Esophagus squamous epithelium (tissue), 5 donors: ENCODE measurements at places on chromosomes 12 and 14.
A peak's percentile ranks its signal among the peaks of the same experiment; 100 is the strongest.

DNA sequence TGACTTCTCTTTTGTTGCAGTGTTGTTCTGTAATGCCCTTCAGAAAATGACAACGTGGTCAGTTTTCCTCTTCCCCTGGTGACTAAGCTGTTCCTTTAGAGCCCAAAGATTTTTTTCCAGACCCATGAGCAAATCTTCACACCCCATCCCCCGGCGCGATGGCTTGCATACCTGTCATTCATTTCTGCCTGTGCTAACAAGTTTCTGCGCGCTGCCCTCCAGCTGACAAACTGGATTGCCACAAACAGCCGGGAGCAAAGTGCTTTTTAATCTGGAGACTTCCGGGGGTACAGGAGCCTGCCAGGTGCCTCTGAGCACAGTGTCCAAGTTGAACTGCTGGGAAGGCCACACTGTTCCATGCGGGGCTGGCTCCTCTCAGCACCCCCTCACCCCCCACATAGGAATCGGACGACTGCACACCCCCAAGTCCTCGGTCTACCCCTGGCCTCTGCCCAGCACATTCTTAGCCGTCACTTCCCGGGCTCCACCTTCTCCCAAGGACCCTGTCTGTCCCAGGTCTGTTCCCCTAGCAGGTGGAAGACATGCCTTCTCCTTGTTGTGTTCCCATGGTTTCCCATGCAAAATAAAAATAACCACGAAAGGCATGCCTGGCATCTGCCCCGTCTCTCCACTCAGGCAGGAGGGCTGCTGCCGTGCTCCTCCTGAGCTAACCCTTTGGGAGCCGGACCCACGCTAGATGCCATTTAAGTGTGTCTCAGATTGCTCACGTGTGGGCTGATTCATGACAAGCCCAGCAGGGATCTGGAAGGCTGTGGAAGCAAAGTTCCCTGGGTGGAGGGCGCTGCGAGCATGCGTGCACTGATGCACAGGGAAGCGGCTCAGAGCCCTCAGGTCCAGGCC is 14.1 kb downstream of the RILPL1 start:
- peaks cover 22% of the 10 kb centered on the region for H3K4me1 ChIP-seq
- DNase-seq = no peak

- H3K4me3 ChIP-seq = no peak overlapping the region
- no peaks in the 10 kb centered on the region for H3K27me3 ChIP-seq
- no peak for DNase-seq
- H3K4me1 ChIP-seq = peaks cover 17% of the 10 kb centered on the region
Measured at GRCh38 chr12:131984334-131984733, 34.6 kb downstream of the EP400 start.

DNA sequence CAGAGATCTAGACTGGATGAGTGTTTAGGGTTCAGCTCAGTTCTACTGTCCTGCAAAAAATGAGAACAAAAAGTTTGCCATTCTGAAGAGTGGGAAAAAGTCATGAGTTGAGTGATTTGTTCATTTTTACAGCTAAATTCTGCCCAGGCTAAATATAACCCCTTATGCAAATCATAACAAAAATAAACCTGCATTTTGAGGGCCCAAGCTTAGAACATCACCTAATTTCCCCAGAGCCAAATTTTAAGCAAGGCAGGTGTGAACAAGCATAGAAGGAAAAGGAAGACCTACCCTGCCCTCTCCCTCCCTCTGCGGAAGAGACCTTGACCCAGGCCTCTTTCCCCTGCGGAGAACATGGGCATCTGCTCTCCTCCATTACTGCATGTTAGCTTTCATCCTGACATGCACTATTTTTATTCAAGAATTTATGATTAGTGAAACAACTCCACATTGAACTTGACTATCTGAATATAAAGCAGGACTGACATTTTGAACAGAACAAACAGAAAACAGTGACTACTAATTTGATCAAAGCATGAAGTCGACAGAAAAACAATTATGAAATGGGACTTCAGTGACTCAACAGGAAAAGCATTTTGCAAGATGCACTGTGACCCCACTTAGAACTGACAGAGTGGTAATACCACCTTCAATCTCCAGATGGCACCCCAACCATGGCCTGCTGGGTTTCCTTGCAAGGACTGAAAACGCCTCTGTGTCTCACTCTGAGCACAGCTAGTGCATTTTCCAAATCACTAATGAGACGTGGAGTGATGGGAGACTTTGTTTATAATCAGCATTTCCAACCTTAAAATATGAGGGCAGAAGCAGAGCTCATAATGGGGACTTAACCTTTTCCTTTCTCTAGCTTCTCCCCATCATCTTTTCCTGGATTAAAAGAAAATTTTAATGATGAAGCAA is 30.9 kb upstream of the SELPLG start:
- peak; percentile 57 for DNase-seq
- H3K4me1 ChIP-seq = peaks cover 53% of the 10 kb centered on the region

DNA sequence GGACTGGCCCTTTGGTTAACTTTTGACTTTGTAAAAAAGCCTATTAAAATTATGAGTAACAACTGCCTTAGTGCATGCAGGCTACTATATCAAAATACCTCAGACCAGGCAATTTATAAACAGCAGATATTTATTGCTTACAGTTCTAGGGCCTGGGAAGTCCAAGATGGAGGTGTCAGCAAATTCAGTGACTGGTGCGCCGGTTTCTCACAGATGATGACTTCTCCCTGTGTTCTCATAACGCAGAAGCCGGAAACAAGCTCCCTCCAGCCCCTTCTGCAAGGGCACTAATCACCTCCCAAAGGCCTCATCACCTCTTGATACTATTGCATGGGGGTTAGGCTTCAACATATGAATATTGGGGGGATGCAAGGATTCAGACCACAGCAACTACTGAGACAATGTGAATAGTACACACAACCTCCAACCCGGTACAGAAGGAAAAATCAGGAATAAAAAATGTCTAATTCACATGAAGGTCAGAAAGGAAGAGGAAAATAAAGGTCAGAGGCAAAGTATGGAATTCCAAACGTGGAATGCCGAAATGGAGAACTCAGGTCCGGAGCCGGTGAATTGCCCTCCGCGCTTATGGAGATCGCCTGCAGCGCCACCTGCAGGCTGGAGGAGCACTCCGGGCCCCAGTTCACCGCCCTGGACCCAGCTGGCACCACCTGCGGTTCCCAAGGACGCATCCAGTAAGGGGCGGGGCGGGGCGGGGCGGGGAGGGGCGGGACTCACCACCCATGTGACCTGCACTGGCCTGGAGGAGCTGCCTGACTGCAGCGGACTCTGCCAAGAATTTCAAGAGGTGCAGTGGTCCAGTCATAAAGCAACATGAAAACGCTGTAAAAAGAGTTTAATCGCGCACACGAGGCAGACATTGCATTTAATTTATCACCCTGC is 203.4 kb downstream of the KIF26A start:
- H3K4me3 ChIP-seq = no peak overlapping the region
- no peaks in the 10 kb centered on the region for H3K27me3 ChIP-seq
- H3K27ac ChIP-seq = no peak overlapping the region
- peaks cover 13% of the 10 kb centered on the region for H3K4me1 ChIP-seq
- H3K36me3 ChIP-seq = no peaks in the 10 kb centered on the region
- no peak for DNase-seq

- peak overlapping the region; percentile 94 for H3K27ac ChIP-seq
- peaks cover 36% of the 10 kb centered on the region for H3K36me3 ChIP-seq
- no peaks in the 10 kb centered on the region for H3K4me1 ChIP-seq
- no peak for DNase-seq
- H3K4me3 ChIP-seq = peak overlapping the region; percentile 91
Measured at GRCh38 chr14:20470603-20470901, 1.3 kb downstream of the PNP start.

DNA sequence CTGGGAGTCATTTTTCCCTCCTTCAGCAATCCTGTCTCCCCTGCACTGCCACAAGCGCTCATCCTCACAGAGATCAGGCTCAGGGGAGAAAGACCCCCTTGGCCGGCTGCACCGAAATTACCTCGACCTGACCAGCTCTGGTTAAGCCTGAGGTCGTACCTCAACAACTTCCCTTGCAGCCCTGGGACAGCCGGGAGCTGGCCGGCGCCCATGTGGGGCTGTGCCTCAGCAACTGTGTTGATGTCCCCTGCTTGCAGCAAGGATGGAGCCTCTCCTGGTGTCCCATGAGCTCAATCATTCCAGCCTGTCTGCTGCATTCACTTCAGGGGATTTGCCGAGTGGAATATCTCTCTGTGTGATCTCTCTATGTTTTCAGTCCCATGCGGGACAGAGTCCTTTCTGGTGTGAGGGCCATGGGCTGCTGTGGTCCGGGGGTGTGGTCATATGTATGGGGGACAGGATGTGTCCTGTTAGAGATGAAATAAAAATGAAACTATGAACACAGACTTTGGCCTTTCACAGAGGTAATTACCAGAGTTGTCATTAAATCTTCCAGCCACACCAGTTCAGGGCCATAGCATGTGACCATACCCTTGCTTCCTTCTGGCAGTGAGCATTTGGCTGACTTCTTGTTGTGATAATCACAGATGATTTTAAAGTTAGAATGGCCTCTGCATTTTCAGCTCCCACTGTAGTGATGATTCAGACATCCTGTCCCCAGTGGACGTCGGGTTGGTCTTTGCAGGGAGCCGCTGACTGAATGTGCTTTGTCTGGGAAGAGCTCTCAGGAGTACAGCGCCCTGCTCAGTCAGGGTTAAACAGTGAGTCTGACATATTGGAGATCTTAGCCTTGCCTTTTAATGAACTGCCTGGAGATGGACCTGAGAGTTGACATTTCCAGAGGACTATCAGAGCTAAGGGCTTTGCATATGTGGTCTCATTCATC is 405.9 kb downstream of the AACS start:
- no peaks in the 10 kb centered on the region for H3K27me3 ChIP-seq
- no peaks in the 10 kb centered on the region for H3K36me3 ChIP-seq
- no peak overlapping the region for H3K27ac ChIP-seq
